T-helper 9 cell (primary cell): ENCODE measurements at places on chromosomes 13 and 19.

DNA sequence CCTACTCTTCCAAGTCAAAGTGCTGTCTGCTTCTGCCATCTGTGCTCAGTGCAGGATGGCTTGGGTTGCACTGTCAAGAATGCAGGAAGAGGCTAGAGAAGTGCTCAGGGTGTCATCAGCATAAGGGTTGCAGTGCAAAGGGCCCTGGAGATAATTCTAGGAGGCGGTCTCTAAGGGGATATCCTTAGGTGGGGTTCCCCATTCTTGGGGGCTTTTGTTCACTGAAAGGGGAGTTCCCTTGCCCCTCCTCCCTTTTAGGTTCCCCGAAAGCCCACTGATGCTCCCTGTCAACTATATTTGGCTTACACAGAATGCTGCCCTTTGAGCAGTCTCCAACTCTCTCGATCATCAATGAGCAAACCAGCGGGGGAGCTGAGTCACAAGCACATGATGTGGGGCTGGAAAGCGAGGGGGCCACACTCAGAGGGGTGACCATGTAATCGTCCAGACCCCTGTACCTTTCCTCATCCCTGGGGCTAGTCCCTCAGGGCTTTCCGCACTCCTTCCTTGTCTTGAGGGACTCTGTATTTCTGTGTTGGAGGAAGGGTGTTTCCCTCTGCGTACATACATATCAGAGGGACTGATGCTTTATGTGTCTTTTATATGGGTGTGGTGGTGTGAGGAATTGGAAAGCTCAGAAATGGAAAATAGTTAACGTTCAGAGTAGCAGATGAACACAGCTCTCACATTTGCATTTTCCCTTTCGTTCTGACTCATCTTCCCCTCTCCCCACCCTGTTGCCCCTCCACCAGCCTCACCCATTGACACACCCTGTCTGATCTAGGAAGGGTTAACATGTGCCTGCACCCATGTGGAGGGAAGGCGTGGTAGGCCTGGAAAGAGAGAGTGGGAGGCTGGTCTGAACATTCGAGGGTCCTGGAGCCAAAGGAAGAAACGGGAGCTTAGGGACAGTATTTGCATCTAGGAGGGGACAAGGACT lies 6.7 kb downstream of the ZBTB32 start:
- no peak for DNase-seq

DNA sequence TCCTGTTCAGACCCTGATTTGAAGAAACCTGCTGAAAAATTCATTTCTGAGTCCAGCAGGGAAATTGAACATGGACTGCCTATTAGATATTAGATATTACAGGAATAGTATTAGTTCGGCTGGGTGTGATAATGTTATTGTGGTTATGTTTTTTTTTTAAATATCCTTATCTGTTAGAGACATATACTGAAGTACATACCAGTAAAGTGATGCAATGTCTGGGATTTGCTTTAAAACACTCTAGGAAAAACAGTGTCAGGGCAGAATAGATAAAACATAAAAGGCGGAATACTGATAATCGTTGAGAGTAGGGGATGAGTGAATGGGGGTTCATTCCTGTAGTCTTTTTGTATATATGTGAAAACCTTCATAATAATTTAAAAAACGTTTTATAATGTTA lies 28.7 kb upstream of the AMER2 start:
- no peak for DNase-seq

DNA sequence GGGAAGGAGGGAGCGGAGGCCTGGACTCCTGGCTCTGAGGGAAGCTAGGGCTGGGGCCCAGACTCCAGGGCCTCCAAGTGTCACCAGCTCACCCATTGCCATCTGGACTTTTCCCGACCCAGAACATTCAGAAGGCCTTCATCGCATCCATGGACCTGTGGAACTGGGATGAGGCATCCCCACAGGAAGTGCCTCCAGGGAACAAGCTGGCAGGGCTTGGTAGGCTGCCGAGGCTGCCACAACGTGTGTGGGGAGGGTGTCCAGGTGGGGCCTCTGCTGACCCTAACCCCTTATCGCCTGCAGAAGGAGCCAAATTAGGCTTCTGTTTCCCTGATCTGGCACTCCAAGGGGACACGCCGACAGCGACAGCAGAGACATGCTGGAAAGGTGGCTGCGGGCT lies 767 bp downstream of the ETV2 start:
- no peak for DNase-seq

DNA sequence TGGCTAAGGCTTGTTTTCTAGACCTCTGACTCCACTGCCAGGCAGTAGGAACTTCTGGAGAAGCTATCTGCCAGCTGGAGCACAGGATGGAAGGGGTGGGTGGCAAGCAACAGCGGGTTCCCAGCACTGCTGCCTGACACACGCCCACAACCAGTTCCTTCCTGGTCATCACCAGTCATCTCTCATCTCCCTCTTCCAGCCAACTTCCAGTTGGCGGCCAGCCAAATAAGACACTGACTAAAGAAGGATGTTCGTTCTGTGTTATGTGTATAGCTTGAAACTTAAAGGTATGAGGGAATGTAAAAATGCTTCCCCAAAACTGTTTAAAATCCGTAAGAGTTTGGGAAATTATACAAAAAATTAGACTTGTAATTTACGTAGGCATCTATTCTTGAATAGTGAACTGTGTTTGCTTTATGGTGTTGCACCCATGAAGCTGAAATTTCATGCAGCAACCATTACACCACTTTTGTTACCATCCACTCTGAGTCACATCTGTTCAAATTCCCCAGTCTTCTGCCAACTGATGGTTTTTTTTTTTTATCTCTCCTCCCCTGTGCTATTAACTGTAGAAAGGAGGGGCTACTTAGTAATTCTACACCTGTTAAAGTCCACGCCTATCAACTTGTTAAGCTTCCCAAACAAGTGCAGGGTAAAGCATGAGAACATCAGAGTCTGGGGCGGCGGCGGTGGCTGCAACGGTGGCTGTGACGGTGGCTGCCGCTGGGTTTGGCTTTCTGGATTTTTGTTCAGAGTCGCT lies 86.2 kb upstream of the FRY start:
- no peak for DNase-seq

DNA sequence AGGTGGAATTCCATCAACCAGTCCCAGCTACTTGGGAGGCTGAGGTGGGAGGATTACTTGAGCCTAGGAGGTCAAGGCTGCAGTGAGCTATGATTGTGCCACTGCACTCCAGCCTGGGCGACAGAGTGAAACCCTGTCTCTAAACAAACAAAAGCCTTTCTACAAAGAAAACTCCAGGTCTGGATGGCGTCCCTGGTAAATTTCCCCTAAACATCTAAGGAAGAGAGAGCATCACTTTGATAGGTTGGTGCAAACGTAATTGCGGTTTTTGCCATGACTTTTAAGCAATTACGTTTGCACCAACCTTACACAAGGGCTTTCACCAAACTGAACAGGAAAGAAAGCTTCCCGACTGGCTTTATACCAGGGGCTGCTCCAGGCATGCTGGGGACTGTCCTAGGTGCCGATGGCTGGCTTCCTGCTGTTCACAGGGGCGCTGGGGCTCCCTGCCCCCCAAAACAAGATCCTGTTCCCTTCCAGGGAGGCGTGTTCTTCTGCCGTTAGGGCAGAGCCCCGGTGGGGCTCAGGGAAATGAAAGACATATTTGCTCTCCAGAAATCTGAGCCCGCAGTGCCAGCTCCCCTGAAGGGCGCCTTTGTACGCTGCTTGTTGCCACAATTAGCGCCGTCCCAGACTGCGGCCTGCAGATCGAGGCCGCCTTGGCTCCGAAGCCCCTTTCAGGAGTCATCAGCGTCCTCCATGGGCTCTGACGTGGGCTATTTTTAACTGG lies 38.7 kb upstream of the KLF2 start:
- no peak for DNase-seq

DNA sequence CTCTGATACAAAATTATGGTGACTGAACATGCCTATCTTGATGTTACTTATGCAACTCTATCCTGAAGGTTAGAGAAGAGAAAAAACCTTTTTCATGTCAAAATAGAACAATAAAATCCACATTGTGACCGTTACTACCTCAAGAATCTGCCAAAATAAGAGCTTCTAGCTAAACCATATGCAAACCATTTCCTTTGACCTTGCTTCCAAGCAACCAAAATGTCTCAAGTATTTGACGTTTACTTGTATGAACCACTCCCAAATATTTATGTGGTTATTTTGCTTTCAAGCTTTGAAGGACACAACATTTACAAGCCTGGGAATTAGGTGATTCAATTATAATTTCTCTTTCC lies 13.9 kb downstream of the FOXO1 start:
- no peak for DNase-seq

DNA sequence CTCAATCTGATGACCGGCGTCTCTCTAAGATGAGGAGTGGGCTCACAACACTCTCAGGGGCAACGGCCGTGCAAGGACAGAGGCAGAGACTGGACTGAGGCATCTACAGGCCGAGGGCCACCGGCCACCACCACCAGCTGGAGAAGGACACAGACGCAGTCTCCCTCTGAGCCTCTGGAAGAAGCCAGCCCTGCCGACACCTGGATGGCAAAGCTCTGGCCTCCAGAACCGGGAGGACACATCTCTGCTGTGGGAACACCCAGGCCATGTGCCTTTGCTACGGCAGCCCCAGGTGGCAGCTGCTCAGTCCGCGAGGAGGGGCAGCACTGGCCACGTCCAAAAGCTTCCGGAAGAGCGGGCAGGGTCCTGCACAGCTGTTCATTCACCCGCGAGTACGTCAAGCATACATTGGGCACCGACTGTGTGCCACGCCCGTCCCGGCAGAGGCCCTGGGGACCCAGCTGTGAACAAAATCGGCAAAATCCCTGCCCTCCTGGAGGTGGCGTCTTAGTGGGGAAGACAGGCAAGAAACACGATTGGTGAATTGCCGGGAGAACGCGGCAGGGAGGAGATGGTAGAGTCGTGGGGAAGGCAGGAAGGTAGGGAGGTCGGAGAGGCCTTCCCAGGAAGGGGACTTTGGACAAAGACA lies 17.1 kb downstream of the C2CD4C start:
- DNase-seq, result no peak

GRCh38 chr19:13576726-13577125 lies 70.4 kb upstream of the CACNA1A start:
- no peak for DNase-seq

- no peak for DNase-seq
Observed at GRCh38 chr13:64397701-64398100, 2832.4 kb downstream of the PCDH9 start.

GRCh38 chr19:48953141-48953540 lies 1.5 kb upstream of the BAX start:
- DNase-seq, result no peak

DNA sequence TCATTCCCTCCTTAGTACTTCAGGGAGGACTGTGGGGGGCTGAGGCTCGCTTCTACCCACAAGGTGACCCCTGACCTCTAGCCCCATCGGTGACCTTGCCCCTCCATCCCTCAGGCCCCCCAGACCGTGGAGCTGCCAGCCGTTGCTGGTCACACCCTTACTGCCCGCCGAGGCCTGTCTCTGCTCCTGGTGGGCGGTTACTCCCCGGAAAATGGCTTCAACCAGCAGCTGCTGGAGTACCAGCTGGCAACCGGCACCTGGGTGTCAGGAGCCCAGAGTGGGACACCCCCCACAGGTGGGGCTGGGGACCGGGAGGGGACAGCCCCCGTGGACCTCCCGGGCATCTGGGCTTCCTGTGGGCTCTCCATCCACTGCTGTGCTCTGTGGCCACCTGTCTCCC lies 31.9 kb downstream of the MEGF8 start:
- no peak for DNase-seq

DNA sequence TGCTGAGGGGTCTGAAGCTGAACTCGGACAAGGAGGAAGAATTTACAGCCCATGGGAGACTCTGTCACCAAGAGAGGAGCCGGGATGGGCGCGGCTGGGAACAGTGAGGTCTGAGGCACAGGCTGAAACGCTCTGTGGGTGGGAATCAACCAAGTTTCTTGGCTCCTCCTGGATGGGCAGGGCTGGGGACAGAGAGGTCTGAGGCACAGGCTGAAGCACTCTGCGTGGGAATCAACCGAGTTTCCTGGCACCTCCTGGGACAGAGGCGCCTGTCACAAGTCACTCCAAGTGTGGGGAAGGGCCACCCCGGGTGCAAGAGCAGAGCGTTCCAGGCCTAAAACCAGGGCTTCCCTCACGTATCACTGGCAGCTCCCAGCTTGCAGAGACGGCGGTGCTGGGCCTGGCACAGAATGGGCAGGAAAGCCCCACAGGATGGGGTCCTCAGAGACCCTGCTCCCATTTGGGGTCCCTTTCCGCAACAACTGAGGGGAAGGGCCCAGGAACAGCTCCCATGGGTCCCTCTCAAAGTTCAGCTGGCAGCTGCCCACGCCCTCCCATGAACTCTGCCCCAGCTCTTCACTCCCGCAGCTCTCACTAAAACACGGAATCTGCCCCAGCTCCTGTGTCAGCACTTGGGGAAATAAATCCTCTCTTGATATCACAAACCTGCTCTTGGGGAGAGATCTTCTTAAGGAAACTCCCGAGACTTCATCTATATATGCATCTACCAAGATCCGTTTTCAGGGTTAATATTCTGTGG lies 18.5 kb downstream of the AP3D1 start:
- no peak for DNase-seq
